ENCODE measurements at places on chromosomes 7 and 10.

DNA sequence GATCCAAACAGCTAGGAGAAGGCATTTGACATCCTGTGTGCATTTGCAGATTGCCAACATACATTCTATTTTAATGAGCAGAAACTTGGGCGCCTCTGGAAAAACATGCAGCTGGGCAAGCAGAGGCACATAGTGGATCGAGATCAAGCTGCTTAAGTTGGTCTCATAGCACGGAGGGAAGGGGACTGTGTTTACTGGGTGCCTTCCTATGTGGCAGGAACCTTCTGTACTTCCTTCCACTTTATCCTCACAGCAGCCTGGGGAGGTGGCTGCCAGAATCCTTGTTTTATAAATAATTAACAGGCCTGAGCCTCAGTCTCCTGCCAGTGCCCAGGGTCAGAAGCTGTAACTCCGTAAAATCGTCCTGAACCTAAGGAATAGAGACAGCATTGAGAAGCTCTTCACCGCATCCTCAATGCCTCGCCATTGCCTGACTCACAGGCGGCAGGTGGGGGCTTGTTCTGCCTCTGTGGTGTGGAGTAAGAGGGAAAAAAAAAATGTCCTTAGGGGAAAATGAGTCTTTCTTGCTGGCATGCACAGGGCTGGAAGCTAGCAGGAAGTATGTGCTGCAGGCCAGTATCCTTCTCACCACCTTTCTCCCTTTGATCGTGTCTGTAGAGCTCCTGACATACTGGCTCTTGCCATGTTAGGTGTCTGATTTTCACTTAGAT is 6.2 kb downstream of the VWA2 start:
- no peak for DNase-seq

DNA sequence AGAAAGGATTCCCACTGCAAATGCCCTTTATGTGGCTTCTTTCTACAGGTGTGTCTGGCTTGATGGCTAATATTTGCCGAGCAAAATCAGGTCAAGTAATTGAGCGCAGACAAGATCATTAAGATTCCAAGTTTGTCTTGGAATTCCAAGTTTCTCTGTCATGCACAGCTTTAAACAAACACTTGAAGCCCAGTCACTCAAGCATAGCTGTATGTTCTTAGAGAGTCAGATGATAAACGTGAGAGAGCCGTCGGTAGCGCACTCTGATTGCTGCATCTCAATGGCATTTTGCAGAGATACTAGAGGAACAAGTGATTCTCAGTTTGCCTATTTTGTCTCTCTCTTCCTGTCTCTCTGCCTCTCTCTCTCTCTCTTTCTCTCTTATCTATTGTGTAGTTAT is 658 bp downstream of the DMBT1 start:
- DNase-seq, result no peak

GRCh38 chr10:116186273-116186672 is 86.7 kb downstream of the GFRA1 start:
- DNase-seq, result no peak

GRCh38 chr10:19872504-19873271 is 56.5 kb downstream of the PLXDC2 start:
- DNase-seq, result peak; percentile 70

- no peak for DNase-seq
Measured at GRCh38 chr10:80760914-80761371, 223.2 kb downstream of the SH2D4B start.

DNA sequence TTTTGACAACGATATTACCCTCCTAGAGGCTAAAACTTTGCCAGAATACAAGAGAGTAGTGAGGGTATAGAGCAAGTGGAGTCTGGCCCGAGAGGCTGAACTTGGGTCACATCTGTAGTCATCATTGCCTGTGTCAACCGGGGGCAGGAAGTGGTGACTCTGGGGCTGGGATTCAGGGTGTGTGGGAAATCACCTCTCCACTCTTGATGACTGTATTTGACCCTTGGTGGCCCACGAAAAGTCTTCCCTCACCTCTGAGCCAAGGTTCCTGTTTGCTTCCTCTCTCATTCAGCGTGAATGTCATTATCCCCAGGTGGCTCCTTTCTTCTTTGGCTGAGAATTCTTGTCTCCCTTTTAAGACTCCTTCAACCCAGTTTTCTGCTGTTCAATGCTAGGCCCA is 240.4 kb downstream of the ABCA13 start:
- no peak for DNase-seq
